ENCODE measurements at places on chromosomes 16 and 17.

GRCh38 chr17:77781536-77781935 is 177.0 kb upstream of the TNRC6C start:
- no peak for DNase-seq

GRCh38 chr16:83959656-83960434 is 6.8 kb downstream of the OSGIN1 start:
- DNase-seq = no peak

DNA sequence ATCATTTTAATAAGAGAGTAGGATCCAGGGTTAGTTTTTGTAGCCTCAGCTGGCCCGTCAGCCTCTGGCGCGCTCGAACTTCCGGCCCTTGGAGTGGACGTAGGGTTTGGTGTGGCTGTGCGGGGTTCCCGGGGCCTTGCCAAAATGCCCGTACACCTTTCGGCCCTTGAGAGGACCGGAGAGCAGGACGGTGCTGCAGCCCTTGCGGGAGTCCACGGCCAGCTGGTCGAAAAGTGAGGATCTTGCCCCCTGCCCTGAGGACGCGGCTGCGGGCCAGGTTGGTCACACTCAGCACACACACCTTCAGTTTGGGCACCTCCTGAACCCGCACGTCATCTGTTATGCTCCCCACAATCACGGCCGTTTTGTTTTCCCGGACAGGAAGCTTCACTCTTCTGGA is 42.2 kb upstream of the CNTNAP4 start:
- no peak for DNase-seq

GRCh38 chr17:62109378-62109902 is 44.4 kb upstream of the MED13 start:
- DNase-seq = peak; percentile 82

DNA sequence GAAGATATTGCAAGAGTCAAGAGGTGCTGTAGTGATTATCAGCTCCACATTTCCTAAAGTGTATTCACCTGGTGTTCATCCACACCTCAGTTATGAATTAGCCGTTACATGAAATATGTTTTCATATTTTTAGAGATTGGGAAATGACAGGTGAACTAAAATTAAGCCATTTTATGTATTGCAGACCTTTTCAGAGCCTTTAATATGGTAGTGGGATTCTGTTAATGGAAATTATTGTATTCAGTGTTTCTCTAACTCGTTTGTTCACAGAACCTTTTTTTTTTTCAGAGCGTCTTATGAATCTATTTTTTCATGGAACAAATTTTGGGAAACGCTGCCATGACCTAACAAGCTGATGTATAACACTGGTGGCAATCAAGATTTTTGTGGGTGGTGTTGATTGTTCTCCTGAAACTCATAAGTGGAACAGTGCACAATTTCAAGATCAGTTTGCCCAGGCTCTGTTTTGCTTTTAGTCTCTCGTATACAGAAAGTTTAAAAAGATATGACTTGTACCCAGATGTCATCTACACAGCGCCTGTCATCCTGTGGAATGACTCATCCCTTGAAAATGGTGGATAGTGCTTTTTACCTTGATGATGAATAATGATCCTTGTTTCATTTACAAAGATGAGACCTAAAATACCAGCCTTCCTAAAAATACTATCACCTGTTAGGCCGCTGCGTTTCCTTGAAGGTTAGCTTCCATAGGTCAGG is 88.8 kb downstream of the ARHGAP44 start:
- DNase-seq = no peak

DNA sequence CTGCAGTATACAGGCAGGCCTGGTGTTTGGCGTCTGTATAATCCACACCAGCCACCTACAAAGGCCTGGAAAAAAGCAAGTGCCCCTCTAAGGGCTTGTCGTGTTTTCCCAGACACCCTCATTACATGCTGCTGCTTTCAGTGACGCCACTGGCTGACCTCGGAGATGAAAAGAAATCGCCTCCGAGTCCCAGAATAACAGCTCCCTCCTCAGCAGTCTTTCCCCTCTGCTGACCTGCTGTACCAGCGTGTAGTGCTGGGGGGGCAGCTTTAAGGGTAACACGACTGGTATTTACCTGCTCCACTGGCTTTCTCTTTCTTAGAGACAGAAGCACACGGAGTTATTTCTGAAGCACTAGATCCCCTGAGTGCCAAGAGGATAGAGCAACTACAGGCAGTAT is 296.8 kb downstream of the GRIN2A start:
- DNase-seq = no peak

DNA sequence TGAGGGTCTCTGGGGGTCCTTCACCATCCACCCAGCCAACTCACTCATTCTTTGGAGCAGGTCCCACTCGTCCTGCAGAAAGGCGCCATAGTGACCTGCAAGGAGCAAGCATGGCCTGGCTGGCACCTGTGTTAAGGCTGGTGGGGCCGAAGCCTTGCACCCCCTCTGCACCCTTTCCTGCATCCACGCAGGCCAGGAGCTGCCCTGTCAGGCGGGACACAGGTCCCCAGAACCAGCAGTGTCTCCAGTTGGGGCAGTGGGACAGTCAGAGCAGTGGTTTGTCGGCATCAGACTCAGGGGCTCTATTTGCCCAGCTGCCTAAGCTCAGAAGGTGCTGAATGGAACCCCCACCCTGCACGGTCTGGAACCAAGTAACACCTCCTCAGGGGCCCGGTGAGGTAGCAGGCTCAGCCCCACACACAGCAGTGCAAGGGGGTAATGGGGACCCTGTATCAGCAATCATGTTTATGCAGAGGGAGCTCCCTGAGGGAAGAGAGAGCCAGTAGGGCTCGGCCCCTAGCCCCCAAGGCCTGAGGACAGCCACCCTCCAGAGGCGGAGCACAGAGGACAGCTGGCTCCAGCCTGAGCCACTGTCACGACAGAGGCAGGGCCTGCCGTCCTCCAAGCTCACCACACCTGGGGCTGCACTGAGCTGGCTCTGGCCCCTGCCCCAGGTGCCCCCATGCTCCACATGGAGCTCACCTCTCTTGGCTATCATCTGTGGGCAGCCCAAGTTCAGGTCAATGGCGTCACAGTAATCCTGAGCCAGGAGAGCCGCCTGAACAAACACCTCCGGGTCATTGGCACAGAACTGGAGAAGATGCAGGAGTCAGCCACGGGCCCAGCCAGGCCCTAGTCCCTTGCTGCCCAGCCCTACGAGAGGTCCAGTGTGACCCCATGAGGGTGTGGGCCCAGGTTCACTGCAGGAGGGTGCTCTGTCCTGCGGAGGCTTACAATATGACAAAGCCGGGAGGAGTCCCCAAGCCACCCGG is 1.9 kb downstream of the DUS1L start:
- DNase-seq = no peak

GRCh38 chr16:10242916-10243315 is 60.7 kb upstream of the GRIN2A start:
- no peak for DNase-seq

GRCh38 chr17:59440757-59441463 is 109.5 kb downstream of the YPEL2 start:
- peak; percentile 94 for DNase-seq

All from foreskin fibroblast (primary cell).